Hematopoietic multipotent progenitor cell treated with erythropoietin and hydrocortisone succinate and interleukin-3 and kit ligand, for 15 days (in vitro differentiated cells): ENCODE measurements at places on chromosomes 7 and 10.

- no peak for DNase-seq
These were observed 103.7 kb downstream of the MKI67 start for GRCh38 chr10:128022261-128023196.

- no peak for DNase-seq
These were observed 299.0 kb upstream of the FZD1 start for GRCh38 chr7:90965211-90965610.

GRCh38 chr10:102779680-102780526, 36.2 kb downstream of the WBP1L start:
- DNase-seq = no peak

DNA sequence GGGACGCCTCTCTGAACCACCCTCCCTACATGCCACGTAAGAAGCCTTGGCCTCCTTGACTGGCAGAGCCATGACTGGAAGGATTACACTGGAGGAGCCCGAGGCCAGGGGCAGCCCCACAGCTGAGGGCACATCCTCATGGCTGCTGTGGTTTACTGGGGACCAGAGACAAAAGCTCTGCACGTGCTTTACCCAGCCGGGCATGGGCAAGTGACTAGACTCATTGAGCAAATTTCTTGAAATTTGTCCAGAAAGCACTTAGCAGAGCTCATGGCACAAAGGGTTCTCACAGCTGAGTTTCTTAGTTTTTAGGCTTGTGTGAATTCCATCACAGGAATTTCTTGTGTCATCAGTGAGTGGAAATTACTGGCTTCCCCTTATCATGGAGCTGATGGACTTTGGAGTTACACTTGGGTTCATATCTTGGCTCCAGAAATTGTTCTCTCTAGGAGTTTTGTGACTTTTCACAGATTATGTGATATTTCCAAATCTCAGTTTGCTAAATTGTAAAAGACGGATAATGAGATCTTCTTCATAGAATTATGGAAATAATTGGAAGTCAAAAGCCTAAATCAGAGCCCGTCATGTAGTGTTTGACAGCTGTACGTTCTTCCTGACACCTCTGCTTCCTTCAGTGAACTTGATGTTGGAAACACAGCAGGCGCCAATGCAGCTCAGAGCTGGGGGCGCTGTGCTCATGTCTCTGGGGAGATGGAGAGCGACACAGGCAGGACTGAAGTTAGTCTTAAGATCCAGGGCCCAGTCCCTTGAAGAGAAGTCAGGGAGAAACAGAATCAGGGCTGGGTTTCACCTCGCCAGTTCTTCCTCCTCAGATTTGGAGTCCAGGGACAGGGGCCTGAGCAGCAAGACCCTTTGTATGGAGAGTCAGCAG, 47.7 kb upstream of the MGAM2 start:
- DNase-seq = no peak

DNA sequence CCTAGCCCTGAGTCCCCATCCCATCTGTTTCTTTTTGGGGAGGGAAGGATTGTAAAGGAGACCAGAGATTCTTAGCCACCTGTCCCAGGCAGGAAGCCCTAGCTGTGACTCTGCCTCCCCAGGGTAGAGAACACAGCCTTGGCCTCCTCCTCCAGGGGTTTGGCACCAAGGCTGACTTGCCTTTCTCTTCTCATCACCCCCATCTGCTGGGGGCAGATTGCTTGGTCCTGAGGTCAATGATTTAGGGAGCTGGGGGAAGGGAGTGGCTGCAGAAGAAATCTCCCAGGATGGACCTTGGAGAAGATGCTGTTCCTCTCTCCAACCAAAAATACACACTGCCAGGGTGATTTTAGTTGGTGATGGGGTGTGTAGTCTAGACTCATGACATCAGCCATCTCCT, 2.6 kb upstream of the MNX1 start:
- DNase-seq = no peak

- DNase-seq = no peak
These were observed 29.3 kb downstream of the TNS3 start for GRCh38 chr7:47552621-47553020.

- no peak for DNase-seq
These were observed 402.0 kb upstream of the RNF32 start for GRCh38 chr7:156238366-156239133.

DNA sequence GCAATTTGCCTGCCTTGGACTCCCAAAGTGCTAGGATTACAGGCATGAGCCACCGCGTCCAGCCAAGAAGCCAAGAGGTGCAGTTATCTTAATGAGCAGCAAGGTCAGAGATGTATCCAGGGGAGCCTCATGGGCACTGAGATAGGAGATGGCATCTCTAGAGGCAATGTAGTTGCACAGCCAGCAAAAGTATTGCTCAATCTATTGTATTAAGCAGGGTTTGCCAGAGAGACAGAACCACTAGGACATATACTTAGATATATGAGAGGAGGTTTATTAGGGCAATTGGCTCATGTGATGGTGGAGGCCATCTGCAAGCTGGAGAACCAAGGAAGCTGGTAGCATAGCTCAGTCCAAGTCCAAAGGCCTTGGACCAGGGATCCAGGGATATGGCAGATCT, 16.3 kb upstream of the VPS26A start:
- no peak for DNase-seq

- DNase-seq = no peak
These were observed 5.3 kb upstream of the KLF6 start for GRCh38 chr10:3790272-3790671.

- no peak for DNase-seq
These were observed 616.1 kb downstream of the LRMDA start for GRCh38 chr10:76047521-76047920.

GRCh38 chr7:4842319-4843064, 19.3 kb downstream of the PAPOLB start:
- DNase-seq = no peak

- DNase-seq = no peak
These were observed 489.5 kb downstream of the REEP3 start for GRCh38 chr10:64010711-64011110.

- no peak for DNase-seq
These were observed 427.5 kb upstream of the MKI67 start for GRCh38 chr10:128553755-128554154.

GRCh38 chr7:67018940-67019339, 22.3 kb downstream of the TYW1 start:
- no peak for DNase-seq

- no peak for DNase-seq
These were observed 97.2 kb downstream of the DOCK4 start for GRCh38 chr7:112108981-112109380.

- DNase-seq = no peak
These were observed 171.8 kb downstream of the PRKAG2 start for GRCh38 chr7:151704960-151705635.

GRCh38 chr10:116826803-116827202, 22.5 kb upstream of the ENO4 start:
- no peak for DNase-seq

DNA sequence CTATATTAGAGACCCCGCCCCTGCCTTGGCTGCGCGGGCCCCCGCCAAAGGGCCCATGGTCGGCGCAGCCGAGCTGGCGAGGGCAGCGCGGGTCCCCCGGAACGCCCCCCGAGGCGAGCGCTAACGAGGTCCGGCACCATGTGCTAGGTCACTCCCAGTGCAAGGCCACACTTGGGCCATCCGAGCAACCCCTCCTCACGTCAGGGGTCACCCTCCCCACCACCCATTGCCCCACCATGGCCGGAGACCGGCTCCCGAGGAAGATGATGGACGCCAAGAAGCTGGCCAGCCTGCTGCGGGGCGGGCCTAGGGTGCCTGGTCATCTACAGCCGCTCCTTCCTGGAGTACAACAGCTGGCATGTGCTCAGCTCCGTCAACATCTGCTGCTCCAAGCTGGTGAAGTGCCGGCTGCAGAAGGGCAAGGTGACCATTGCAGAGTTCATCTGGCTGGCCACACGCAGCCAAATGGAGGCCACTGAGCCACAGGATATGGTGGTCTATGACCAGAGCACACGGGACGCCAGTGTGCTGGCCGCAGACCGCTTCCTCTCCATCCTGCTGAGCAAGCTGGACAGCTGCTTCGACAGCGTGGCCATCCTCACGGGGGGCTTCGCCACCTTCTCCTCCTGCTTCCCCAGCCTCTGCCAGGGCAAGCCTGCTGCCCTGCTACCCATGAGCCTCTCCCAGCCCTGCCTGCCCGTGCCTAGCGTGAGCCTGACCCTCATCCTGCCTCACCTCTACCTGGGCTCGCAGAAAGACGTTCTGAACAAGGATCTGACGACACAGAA, 12.4 kb upstream of the SEC24C start:
- no peak for DNase-seq

- DNase-seq = no peak
These were observed 592.7 kb downstream of the SDK1 start for GRCh38 chr7:3893789-3894153.

- DNase-seq = no peak
These were observed 28.7 kb upstream of the PDCD4 start for GRCh38 chr10:110843031-110843430.

DNA sequence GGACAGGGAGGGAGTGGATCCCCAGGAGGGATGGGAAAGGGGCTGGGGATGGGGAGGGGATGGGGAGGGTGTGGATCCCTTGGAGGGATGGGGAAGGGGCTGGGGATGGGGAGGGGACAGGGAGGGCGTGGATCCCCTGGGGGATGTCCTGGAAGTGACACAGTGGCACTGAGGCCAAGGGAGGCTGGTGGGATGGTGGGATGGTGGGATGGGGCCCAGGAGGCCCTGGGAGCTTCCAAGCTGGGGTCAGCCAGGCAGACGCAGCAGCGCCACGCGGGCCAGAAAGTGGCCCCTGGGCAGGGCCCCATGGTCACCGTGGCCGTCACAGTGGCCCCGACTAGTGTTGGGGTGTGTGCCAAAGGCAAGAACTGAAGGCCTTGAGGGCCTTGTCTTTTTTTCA, 67.8 kb downstream of the INPP5A start:
- DNase-seq = no peak

GRCh38 chr7:80659120-80660055, 20.9 kb downstream of the CD36 start:
- DNase-seq = peak; percentile 72

- DNase-seq = no peak
These were observed 88.0 kb upstream of the NAMPT start for GRCh38 chr7:106372595-106373318.

DNA sequence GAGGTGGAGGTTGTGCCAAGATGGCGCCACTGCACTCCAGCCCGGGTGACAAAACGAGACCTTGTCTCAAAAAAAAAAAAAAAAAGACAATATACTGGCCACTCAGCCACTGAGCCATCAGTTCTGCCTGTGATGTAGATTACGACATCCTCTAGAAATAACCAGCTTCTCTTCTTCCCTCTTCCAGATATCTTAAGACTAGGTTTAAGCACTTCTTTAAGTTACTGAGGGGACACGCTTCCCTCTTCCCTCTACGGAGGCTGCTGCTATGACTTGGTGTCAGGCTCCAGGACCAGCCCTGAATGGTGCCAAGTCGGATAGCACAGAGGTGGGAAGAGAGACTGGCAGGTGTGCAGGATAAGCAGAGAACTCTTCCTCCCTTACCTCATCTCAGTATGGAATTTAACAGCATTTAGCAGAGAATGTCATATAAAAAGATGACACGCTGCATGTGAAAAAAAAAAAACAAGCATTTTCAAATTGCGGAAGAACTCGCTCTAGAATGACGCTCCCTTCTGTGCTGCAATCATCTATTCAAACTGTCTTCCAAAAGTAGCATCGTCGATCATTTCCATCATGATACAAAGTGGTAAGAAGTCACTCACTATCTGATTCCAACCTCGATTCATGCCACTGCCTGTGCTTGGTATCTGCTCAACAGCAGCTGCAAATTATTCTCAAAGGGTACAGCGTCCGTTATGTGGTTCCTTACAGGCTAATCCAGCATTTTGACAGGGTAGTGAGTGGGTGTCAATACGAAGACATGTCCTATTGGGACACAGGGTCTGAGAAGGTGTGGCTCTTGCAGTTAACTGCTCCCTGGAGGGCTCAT, 13.8 kb downstream of the DAGLB start:
- DNase-seq = no peak

GRCh38 chr10:108597031-108597430, 1326.3 kb downstream of the XPNPEP1 start:
- DNase-seq = no peak

DNA sequence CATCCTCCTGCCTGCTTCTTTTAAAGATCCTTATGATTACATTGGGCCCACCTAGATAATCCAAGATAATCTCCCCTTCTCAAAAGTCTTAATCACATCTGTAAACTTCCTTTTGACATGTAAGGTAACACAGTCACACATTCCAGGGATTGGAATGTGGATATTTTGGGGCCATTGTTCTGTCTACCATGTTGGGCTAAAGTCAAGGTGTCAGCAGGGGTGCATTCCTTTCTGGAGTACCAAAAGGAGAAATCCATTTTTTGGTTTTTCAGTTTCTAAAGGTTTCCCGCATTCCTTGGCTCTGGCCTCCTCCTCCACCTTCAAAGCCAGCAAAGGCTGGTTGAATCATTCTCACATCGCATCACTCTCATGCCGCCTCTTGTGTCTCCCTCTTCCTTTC, 197.6 kb upstream of the NFE2L3 start:
- DNase-seq = no peak

- no peak for DNase-seq
These were observed 32.0 kb downstream of the SLC29A3 start for GRCh38 chr10:71351087-71351486.

DNA sequence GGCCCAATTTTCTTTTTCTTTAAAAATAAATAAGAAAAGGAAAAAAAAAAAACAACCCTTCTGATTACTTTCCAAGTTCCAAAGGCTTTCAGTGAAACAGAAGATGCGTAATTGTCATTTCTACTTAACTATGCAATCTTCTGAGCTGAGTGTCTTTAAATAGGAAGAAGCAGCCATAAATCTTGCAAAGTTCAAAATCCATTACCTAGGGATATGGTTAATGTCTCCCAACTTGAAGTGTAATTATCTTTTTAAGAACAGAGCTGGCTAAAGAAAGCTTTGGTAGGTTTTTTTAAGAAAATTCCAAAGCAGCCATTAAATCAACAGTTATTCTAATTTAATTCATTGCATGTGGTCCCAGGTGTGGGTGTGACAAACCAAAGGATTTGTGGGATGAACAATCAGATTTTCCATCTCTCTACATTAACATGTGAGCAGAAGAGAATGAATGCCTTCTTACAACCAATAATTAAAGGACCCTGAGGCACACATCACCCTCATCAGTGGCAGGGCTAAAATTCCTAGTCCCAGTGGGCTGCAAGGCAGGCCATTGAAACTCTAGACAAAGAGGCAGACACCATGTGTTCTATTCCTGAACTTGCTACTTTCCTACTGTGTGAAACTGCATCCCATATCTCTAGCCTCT, 419.2 kb downstream of the REEP3 start:
- DNase-seq = no peak

DNA sequence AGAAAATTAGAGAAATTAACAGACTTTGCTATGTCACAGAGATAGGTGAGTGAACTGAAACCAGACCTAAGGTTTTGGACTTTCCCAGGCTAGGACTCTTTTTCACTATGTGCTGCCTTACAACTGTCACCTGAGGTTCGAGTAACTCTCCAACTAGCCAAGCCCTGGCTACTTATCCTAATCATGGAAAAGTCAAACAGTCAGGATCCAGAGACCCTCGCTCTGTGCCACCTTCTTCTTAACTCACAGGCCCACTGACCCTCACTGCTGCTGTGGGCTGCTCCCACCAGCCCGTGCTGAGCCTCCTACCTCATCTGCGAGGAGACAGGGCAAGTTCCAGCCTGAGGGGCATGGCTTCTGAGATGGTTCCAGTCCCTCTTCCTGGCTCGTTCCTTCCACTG, 211.4 kb upstream of the KLF14 start:
- DNase-seq = no peak

- DNase-seq = no peak
These were observed 30.4 kb downstream of the SEPTIN7 start for GRCh38 chr7:35831208-35831607.
